CD4-positive, alpha-beta T cell treated with Interleukin-17A for 1 hour (primary cell): ENCODE measurements at places on chromosomes 3 and 15.

DNA sequence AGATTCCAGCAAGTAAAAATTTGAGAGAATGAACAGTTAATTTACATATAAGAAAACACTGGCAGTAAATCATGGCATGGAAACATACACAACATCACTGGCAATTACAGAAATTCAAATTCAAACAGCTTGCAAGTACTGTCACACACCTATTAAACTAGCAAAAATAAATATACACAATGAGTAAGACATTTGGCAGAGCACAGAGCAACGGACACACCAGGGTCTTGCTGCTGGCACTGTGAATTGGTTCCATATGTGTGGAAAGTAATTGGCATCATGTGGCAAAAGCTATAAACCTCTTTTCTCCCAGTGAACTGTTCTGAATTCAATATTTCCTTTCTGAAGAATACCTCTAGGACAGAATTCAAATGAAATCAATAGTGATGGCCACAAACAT is 78.3 kb downstream of the LRRK1 start:
- DNase-seq, result no peak

GRCh38 chr3:144294659-144295538 is 323.3 kb downstream of the DIPK2A start:
- no peak for DNase-seq

DNA sequence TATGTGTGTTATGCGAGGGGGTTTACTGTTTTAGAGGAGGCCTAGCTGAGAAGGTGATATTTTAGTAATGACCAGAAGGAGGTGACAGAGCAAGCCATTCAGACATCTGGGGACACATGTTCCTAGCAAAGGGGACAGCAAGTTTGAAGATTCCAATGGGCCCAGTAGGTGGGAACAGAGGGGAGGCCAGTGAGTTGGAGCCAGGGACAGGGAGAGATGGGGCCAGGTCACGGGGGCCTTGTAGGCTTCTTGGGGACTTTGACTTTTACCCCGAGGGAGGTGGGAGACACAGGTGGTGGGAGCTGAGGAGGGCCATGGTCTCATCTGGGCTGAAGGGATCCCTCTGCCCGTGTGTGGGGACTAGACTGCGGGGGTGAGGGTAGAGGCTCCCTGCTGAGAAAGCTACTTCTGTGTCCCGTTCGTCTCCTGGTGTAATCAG is 72.5 kb downstream of the MGLL start:
- DNase-seq, result no peak

DNA sequence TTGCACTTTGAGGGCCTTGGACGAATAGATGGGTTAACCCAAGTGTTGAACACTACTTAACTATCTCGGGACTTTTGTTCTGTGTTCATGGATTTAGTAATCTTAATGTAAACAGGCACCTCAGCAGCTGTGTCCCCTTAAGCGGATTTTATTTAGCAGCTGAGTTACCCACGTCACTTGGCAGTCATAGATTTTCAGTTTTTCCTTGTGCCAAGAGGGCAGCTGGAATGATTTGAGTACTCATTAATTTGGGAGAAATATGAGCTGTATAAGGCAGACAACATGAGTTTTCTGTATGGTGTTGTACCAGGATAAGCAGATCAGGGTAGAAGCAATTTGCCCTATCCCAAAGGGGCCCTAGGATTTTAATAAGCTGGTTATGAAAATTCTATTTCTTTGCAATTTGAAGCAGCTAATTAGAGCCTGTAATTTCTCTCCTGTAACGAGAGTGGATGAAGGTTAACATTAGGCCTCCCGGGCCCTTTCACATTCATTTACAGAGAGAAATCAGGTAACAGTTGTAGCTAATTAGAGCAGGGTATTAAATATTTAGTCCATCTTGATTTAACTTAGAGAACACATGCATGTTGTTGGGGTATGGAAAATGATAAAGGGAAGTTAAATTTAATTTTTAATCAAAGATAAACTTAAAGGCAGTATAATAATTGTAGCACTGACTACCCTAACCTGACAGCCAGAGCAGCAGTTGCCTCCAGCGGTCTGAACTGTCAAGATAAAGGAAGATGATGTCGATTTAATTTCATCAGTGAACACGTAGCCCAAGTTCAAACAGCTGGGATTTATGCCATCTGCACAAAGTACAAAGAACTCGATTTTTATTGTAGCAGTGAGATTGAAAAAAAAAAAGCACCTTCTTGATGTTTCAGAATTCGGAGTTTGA is 194.5 kb downstream of the LRTM1 start:
- no peak for DNase-seq

DNA sequence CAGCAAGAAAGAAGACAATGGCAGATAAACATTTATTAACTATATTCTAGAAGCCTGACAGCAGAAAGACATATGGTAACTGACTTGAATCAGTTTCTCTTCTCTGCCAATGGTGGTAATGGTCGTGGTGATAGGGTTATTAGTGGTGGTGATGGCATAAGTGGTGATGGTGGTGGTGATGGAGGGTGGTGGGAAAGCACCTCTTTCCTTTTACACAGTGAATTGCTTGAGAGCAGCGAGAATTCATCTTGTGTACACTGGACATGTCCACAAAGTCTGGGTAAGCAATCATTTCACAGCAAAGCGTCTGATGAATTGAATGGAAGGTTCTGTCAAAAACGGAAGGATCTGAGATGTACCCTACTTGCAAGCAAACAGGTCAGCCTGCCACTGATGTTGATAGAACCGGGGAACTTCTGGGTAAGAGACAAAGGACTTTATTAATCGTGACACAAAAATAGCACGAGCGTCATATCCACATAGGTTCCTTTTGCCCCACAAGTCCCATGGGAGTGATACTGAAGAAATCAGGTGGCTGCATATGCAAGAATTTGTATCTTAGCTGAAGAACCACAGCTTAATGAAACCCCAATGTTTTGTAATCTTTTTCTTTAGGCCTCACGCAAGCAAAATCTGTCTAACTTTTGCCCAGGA is 23.5 kb upstream of the TBC1D5 start:
- DNase-seq, result no peak

DNA sequence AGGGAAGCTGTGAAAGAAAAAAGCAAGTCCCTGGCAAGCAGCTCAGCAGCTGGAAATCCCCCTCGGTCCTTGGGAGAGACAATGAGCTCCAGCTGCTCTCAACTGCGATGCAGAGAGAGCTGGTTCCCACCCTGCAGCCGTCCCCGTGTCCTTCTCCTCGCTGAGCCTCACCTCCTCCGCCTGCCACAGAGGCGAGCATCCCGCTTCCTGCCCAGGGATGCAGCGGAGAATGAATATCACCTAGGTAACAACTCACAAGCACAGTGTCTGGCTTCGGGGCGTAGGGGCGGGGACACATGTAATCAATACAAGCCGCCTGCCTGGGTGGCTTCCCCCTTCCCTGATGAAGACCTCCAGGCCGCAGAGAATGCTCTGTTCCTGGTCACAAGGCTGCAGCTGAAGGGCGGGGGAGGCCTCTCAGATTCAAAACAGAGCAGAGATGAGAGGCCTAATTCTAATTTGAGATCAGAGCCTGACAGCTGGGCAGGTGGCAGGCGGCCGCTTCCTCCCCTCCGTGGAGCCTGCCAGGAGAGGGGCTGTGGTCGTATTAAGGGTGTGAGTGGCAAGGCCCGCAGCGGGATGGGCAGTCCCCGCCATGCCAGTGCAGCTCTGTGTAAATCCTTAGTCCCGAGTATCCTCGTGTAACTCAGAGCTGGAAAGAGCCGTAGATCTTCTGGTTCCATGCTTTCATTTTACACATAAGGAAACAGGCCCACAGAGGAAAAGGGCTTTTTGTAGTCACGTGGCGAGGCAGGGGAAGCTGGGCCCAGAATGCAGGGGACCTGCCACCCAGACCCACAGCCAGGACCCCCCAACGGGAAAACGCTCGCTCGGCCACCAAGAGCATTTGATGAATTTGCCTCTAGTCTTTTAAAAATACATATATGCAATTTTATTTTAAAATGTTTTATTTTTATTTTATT is 24.3 kb downstream of the ZDHHC19 start:
- peak; percentile 42 for DNase-seq

DNA sequence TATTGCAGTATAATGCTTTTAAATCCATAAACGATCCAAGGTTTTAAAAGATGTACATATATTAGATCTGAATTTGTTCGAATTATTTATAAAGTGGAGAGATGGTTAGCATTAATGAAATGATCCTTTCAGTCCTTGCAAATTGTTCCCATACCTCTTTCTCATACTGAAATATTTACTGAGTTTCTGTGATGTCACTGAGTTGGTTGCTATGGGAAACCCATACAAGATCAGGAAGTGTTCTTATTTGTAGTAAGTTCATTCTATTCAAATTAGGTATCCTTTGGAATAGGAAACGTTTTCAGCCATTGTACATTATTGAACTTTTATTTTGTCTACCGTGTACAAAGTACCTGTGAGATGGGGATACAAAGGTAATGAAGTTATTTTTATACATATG is 73.2 kb upstream of the CHL1 start:
- DNase-seq, result no peak

GRCh38 chr3:134314588-134315285 is 59.5 kb downstream of the AMOTL2 start:
- DNase-seq, result no peak

DNA sequence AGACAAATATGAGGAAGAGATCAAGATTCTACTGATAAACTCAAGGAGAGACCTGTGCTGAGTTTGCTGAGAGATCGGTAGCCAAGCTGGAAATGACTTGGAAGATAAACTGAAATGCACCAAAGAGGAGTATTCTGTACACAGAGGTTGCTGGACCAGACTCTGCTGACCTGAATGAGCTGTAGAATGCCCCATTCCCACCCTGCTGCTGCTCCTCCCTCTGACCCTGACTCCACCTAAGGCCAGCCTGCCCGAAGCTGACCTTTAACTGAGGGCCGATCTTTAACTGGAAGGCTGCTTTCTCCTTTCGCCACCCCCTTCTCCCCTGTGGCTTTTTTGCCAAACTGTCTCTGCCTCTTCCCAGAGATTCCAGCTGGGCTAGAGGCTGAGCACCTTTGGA is 34.6 kb downstream of the CDIN1 start:
- no peak for DNase-seq

GRCh38 chr15:50051811-50052419 is 67.1 kb downstream of the ATP8B4 start:
- peak; percentile 17 for DNase-seq

DNA sequence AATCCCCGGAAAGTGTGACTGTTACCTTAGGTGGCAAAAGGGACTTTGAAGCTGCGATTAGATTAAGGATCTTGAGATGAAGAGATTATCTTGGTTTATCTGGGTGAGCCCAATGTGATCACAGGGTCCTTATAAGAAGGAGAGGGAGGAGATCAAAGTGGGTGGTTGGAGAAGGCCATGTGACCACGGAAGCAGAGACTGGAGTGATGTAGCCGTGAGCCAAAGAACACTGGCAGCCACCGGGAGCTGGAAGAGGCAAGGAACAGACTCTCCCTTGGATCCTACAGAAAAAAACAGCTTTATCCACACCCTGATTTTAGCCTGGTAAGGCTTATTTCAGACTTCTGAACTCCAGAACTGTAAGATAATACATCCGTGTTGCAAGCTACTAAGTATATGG is 29.9 kb downstream of the CRABP1 start:
- DNase-seq, result no peak

DNA sequence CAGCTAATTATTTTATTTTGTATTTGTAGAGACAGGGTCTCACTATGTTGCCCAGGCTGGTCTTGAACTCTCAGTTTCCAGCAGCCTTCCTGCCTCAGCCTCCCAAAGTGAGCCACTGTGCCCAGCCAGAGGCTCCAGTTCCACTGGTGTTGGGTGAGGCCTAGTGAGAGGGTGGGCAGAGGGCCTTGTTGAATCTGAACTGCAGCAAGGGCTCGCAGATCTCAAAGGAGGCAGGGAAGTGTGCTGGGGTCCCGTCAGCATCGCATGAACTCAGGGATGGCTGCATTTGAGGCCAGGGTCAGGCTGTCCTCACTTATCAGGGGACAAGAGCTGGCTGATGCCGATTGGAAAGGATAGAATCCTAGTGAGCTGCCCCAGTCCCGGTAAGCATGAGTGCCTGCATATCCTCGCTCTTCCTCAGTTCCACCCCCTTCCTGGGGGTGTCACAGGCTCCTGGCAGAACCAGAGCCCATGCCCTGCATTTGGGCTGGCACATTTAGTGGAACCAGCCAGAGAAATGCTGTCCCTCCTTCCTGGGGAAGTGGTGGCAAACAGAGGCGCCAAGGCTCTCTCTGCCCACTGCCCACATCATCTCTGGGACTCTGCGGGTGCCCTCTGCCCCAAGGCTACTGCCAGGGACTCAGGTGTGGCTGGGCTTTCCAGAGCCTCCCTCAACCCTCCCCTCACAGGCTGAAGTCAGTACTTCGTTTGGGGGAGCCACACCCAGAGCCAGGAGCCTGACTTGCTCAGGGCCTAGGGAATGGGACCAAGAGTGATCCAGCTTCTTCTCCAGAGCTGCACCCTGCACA is 24.1 kb downstream of the ALS2CL start:
- DNase-seq, result no peak

GRCh38 chr3:53571264-53571663 is 76.9 kb downstream of the CACNA1D start:
- no peak for DNase-seq

GRCh38 chr3:134776518-134776917 is 18.5 kb upstream of the EPHB1 start:
- no peak for DNase-seq

GRCh38 chr3:41159588-41160189 is 39.6 kb upstream of the CTNNB1 start:
- DNase-seq, result no peak

GRCh38 chr15:82540055-82540983 is at the start of gene RPS17:
TSS of gene RPS17 (minus strand) at chr15:82540457. CDS start at chr15:82540428, 29 bp downstream.
- DNase-seq, result peak; percentile 98

GRCh38 chr3:137692803-137693431 is 71.2 kb upstream of the SOX14 start:
- no peak for DNase-seq

DNA sequence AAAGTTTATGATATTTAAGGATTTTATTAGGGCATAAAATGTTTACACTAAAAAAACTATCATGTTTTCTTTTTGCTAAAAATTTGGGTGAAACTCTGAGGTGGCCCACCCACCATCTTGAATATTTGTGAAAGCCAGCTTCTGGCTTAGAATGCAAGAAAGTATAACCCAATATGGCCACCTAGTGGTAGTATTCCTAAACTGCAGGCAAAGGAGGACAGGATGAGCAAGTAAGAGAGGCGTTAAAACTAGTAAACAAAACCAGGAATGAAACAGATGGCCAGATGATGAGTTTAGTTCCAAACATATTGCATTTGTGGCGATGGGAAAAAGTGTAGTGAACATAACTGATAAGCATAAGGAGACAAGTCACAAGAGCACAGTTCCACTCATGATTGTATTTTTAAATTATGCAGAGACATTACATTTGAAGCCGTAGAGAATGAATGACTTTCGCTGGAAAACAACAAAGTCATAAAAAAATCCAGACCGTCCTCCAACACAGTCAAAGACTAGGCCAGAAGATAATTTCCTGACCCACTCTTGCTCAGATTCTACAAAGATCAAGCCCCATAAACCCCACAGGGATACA is 103.3 kb upstream of the PRTG start:
- peak; percentile 74 for DNase-seq

GRCh38 chr15:96330064-96330449 is 443 bp upstream of the NR2F2 start:
- no peak for DNase-seq
